ENCODE measurements at places on chromosomes 7 and 10.

- DNase-seq, result no peak
Measured at GRCh38 chr7:155645662-155646061, 1.2 kb downstream of the RBM33 start.

DNA sequence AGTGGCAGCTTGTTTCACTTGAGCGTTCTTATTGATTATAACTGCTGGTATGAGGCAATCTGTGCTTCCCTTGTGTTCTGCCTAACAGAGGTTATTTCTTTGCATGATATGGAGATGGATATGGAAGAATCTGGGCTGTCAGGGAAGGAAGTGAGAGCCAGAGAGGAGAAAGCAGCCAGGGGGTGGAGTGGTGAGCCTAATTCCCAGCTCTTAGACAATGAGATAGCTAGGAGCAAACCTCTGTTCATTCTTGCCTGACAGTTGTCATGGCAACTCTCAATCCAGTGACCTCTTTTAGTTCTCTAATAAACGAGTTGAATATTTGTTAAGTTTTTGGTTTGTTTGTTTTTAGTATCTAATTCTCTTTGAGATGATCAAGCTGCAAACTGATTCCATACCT, 214.3 kb downstream of the NRG3 start:
- DNase-seq, result no peak

DNA sequence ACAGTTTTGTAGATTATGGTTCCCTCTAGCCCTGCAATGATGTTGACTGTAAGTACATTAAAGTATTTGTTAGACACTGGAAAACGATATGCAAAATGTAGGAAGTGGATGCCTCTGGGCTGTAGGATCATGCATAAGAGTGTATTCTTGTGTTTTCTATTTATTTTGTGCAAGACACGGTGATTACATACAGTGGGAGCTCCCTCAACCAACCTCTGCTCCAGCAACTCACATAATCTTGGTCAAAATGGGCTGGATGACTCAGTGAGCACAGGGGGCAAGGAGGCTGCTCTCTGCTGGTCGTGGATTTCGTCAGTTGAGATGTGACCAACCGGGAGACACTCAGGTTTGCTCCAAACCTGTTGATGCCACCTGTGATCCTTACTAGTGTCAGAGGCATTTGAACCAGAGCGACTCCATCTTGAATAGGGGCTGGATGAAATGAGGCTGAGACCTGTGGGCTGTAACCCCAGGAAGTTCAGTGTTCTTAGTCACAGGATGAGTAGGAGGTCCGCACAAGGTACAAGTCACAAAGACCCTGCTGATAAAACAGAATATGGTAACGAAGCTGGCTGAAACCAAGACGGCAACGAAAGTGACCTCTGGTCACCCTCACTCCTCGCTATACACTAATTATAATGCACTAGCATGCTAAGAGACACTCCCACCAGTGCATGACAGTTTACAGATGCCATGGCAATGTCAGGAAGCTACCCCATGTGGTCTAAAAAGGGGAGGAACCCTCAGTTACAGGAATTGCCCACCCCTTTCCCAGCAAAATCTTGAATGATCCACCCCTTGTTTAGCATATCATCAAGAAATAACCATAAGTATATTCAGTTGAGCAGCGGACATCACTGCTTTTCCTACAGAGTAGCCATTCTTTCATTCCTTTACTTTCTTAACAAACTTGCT, 56.4 kb upstream of the FAM20C start:
- DNase-seq, result no peak

DNA sequence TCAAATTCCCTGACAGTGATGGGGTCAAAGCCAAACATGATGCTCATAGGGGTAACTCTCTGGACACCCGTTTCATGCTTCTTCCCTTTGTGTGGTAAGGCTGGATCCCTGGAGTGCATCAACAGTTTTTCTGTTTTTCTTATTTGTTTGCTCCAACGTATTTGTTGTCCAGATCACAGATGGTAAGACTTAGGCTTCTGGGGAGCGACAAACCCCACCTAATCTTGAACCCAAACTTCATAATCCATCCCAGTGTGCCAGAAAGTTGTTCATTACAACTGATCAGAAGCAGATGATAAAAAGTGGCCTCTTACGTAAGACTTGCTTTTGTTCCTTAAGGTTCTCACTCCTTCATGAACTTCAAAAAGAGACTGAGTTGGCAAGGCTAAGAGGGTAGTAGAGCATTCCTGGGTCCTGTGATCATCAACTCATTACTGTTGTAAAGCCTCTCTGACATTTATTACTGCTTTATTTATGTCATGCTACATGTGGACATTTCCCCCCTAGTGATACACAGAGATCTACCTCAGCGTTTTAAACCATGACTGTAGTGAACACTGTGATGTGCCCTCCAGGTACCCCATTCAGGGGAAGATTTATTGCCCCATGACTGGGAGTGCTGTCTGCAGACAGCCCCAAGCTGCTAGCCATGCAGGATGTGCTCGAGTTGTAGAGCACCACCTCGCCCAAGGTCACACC, 125.6 kb downstream of the CCDC71L start:
- DNase-seq, result no peak

GRCh38 chr10:77919713-77920108, 6.8 kb downstream of the DLG5 start:
- no peak for DNase-seq

DNA sequence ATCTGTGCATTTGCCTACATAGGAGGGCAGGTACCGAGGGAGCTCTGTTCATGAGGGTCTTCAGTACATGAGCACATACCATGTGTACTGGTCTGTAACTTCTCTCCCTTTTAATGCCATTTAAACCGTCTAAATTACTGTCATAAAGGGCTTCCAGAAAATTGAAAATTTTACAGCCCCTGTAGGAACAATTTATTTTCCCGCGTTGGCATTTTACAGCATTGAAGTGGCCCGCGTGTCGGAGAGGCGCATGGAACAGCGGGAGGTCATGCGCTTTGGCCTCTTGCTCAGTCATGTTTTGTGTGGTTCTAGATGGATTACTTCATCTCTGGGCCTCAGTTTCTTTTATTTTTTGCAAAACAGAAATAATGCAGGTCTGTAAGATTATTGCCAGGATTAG, 9.8 kb downstream of the WIPI2 start:
- DNase-seq, result no peak

DNA sequence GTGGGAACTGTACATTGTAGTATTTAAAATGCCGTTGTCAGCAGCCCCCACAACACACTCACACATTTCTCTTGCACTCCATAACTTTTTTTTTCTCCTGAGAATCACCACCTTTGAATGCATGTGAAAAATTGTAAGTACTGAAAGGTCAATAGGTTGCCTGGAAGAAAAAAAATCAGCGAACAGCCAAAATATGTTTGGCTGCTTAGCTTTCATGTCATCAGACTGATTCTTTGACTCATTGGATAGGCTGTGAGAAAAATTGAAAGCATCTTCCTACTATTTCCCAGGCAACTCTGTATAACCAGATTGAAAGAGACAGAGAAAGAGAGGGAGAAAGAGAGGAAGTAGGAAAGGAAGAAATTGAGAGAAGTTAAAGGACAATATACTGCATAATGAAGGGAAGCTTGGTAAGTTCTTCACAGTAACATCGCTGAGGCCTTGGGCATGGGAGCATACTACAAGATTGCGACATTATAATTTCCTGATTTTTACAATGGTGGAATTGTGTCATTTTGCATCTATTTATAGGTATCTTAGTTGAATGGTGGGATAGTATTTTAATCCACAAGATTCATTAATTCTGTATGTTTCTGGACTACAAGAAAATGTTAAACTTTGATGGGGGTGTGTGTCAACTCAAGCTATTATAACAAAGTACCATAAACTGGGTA, 249.3 kb upstream of the KCND2 start:
- DNase-seq, result no peak

GRCh38 chr10:93701866-93702209, 554 bp downstream of the FRA10AC1 start:
- peak; percentile 15 for DNase-seq

- DNase-seq, result no peak
Measured at GRCh38 chr7:4690953-4691856, 9.1 kb downstream of the FOXK1 start.

- no peak for DNase-seq
Measured at GRCh38 chr10:102404361-102405107, 9.0 kb downstream of the NFKB2 start.

GRCh38 chr7:155844019-155844453, 31.8 kb upstream of the SHH start:
- DNase-seq, result no peak

- no peak for DNase-seq
Measured at GRCh38 chr10:11465406-11465805, 146.0 kb downstream of the USP6NL start.

DNA sequence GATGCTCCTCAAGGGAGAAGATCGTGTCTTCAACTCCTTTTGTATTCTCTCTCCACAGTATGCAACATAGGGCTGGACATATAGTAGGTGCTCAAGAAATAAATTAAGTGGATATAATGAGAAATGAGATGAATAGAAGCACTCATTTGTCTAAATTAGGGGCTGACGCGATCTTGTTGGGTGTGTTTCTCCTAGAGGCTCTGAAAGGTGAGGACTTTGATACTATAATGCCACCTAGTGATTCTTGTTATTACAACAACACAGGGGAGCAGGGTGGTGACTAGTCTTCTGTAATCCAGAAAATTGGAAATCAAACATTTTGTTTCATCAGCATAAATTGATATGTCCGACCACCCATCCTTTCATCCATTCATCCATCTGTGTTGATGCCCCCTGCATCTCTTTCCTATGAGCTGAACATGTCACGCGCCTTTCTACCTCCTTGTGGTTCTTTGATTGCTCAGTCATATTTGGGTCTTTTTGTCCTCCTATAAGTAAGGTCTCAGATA, 3.5 kb upstream of the CFAP58 start:
- DNase-seq, result no peak

DNA sequence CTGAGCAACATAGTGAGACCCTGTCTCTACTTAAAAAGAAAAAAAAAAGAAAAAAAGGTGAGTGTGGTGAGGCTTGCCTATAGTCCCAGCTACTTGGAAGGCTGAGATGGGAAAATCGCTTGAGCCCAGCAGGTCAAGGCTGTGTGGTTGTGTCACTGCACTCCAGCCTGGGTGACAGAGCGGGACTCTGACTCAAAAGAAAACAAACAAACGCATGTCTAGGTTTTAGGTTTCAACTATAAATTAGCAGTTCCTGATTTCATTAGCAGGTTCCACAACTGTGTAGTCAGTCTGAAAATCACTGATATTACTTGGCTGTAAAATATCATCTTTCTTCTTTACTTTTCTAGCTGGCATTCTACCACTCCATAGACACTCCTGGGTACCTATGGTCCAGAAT, 155.7 kb upstream of the HGF start:
- no peak for DNase-seq

DNA sequence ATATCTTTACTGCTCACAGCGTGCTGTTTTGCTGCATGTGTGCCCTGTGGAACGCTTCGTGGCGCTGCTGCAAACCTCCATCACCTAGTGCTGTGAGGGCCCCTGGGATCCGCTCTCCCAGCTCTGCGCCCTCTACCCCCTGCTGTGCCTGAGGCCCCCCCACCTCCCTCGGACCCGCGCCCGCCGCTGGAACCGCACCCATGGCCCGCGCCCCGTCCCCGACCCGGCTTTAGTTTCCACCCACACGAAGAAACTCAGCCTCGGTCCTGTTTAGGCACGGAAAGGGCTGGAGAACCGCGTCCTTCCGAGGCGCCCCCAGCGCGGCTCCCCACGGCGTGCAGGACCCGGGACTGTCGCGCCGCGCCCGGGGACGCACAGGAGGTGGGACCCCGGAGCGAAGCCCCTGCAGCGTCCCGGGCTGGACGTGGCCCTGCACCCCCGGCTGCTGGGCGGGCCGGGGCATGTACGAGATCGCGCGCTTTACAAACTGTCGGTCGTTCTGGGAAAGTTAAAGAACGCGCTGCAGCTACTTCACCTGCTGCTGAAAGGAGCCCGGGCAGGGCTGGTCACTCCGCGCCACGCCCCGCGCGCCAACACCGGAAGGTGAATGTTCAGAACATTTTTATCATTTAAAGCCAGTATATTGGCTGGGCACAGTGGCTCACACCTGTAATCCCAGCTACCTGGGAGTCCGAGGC, 54.3 kb downstream of the BMS1 start:
- DNase-seq, result no peak

DNA sequence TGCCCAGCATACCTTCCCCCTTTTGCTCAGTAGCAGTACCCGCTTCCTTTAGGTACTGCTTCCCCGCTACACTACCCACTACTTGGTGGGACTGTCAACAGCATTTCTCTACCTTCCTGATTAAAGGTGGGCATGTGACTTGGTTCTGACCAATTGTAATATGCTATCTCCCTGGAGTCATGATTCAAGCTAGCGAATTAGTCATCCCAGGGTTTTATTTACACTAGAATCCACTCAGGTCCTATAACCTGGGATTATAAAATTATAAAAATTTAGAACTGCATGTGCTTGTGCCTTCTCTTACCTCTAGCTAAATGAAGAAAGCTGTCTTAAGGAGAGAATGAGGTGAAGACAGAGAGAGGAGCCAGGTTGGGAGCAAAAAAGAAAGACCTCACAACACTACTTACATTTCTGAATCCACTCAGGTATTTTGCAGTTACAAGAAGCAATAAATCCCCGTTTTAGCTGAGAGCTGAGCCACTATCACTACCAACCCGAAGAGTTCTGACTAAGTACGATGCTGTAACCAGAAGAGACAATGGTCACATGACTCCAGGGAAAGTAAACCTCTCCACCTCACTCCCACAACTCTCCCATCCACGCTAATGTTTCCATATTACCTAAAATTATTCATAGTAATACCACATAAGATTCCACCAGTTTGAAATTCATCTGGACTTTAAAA, 9.7 kb downstream of the GBX1 start:
- DNase-seq, result no peak

GRCh38 chr10:17041626-17042520, 87.7 kb downstream of the CUBN start:
- no peak for DNase-seq

DNA sequence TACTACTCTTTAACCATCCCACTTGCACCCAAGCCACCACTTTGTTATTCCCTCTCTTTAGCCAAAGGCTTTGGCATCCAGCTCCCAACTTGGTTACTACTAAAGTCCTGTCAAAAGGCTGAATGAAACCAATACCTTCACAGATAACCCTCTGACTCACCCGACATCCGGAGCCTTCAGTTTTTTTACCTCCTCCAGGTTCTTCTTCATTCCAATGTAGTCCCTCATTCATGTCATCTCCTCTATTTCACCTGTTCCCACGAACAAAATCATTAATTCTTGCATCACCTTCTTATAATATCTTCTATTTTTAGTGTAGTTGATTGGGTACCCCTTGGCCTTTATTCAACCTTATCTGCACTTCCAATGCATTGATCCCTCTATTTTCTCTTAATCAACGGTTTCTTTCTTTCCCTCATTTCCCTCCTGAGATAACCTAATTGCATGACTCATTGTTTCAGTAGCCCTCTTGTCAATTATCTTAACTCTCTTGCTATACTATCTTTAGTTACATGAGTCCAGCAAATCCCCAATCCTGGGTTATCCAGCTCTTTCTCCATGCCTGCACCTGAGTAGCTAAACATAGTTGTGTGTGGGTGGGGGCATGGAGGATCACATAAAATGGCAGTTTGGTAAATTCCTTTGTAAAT, 87.2 kb upstream of the COL1A2 start:
- no peak for DNase-seq

- DNase-seq, result no peak
Measured at GRCh38 chr7:131602994-131603372, 46.6 kb upstream of the PODXL start.
